Activated CD8-positive, alpha-beta T cell treated with anti-CD3 and anti-CD28 coated beads, Interleukin-2, amount 10 ng/mL, durations not matched to agents 7 days and 5 days (primary cell): ENCODE measurements at places on chromosomes 12 and 14. TPM values are rescaled to one million over a fixed set of nuclear protein-coding genes. Genes with fewer than 3 reads are reported as not detected.

- peaks cover 42% of the 10 kb centered on the region for H3K4me1 ChIP-seq
- peak overlapping the region; percentile 92 for H3K4me3 ChIP-seq
- H3K27me3 ChIP-seq: no peaks in the 10 kb centered on the region
Measured at GRCh38 chr12:49061157-49061650, 610 bp upstream of the KMT2D start.

CIROP gene
- not detected for total RNA-seq

OLR1 gene
- not detected for total RNA-seq

DNA sequence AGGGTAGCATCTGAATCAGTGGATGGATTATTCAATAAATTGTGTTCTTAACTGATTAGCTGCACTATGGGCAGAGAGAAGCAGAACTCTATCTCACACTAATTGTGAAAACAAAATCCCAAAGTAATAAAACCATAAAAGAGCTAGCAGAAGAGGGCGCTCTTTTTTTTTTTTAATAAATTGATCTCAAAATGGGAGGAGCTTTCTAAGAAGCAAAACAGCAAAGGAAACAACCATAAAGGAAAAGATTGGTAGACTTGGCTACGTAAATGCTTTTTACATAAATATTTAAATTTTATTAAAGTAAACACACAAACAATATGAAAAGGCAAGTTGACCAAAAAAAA is 1.5 kb upstream of the TM7SF3 start:
- peaks cover 13% of the 10 kb centered on the region for H3K36me3 ChIP-seq
- peak overlapping the region; percentile 93 for H3K4me3 ChIP-seq
- no peaks in the 10 kb centered on the region for H3K27me3 ChIP-seq
- H3K4me1 ChIP-seq: peaks cover 45% of the 10 kb centered on the region
- H3K27ac ChIP-seq: peak overlapping the region; percentile 90
- DNase-seq: no peak

DNA sequence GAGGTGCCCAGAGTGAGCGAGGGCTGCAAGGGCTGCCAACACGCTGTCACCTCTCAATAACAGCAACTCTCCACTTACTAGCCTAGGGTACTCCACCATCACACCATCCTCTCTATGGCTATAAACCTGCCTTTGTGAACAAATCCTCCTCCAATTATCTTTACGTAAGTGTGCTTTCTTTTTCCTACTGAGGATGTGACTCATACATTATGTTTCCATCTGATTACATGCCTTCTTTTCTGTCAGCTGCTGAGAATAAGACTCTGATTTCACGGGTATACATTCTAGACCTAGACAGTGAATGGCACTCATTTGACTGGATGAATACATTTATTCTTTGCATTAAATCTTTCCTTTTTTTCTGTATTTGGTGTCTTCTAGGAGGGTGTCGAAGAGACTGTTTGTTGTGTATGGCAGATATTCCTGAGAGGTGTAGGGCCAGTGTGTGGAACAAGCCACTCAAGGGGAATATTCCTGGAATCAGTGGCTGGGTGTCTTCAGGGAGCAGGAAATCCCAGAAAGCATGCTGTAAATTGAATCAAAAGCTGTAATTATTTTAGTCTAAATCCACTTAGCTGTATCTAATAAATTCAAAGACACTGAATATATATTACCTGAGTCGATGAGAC is 327.3 kb upstream of the TMTC1 start:
- DNase-seq: no peak
- H3K4me1 ChIP-seq: no peaks in the 10 kb centered on the region
- no peak overlapping the region for H3K4me3 ChIP-seq
- no peaks in the 10 kb centered on the region for H3K36me3 ChIP-seq

- no peaks in the 10 kb centered on the region for H3K36me3 ChIP-seq
- H3K4me3 ChIP-seq: no peak overlapping the region
- no peak overlapping the region for H3K27ac ChIP-seq
- peaks cover 3% of the 10 kb centered on the region for H3K27me3 ChIP-seq
Measured at GRCh38 chr12:89821896-89822295, 113.3 kb upstream of the ATP2B1 start.

- no peak overlapping the region for H3K4me3 ChIP-seq
- peaks cover 4% of the 10 kb centered on the region for H3K4me1 ChIP-seq
- peaks cover 20% of the 10 kb centered on the region for H3K27me3 ChIP-seq
- H3K27ac ChIP-seq: no peak overlapping the region
Measured at GRCh38 chr14:105938055-105938863, 411.9 kb downstream of the TMEM121 start.

DNA sequence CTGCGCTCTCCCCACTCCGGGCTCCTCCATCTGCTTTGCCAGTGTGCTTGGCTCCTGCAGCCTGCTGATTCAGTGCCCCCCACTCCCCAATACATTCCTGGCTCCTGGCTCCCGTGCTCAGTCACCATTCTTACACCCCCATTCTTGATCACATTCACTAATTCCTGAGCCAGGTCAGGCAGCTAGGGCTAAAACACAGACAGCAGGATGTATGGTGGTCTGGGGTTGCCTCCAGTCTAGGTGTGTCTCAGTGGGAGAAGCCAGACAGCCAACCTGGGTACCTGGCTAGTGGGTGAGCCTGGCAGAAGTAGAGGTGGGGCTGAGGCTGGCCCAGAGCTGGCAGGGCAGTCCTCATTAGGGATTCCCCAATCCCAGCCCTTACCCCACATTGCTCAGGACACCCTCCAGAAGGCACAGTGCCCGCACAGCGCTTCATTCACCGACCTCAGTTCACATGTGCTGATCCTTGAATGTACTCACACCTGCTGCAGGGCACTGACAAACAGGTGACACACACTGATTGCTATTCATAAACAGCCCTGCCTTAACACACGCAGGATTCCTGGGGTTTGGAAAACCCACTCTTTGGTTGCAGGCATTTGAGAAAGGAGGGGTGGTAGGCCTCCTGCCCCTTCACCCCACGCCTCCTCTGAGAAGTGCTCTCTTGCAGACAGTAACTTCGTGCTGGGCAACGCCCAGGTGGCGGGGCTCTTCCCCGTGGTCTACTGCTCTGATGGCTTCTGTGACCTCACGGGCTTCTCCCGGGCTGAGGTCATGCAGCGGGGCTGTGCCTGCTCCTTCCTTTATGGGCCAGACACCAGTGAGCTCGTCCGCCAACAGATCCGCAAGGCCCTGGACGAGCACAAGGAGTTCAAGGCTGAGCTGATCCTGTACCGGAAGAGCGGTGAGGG is 1.7 kb downstream of the KCNH3 start:
- no peak for DNase-seq
- H3K27ac ChIP-seq: no peak overlapping the region
- peaks cover 40% of the 10 kb centered on the region for H3K4me1 ChIP-seq

POTEG gene
- not detected for total RNA-seq

TCL1B gene
- not detected for total RNA-seq

- no peak for DNase-seq
- no peak overlapping the region for H3K4me3 ChIP-seq
- H3K27me3 ChIP-seq: no peaks in the 10 kb centered on the region
- H3K36me3 ChIP-seq: no peaks in the 10 kb centered on the region
Measured at GRCh38 chr12:40999210-40999609, 188.9 kb upstream of the PDZRN4 start.

DNA sequence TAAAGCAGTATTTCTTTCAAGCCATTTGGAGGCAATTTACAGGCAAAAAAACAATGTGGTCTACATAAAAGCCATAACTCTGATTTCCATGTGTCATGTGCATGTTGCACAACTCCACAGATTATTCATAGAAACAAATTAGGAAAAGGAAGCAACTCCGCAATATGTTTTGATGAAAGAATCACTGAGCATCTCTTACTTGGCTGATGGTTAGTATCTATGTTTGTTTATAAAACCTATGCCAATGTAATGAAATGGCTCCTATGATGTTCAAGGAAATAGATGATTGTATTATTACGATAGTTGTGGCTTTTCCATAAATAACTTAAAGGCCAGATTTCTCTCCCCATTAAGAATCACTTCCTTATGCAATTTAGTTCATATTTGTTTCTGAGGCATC is 373.7 kb downstream of the CCDC91 start:
- H3K4me1 ChIP-seq: no peaks in the 10 kb centered on the region
- H3K27me3 ChIP-seq: no peaks in the 10 kb centered on the region
- DNase-seq: no peak
- peaks cover 2% of the 10 kb centered on the region for H3K36me3 ChIP-seq

- H3K27ac ChIP-seq: no peak overlapping the region
- peaks cover 17% of the 10 kb centered on the region for H3K4me1 ChIP-seq
- H3K36me3 ChIP-seq: peaks cover 63% of the 10 kb centered on the region
- DNase-seq: peak; percentile 39
Measured at GRCh38 chr12:57276935-57277563, 26.1 kb upstream of the STAC3 start.

SMIM41 gene
- not detected for total RNA-seq

GRCh38 chr12:71655495-71655894 is 8.2 kb downstream of the ZFC3H1 start:
- no peaks in the 10 kb centered on the region for H3K27me3 ChIP-seq
- no peak overlapping the region for H3K27ac ChIP-seq
- H3K4me1 ChIP-seq: peaks cover 41% of the 10 kb centered on the region
- peaks cover 29% of the 10 kb centered on the region for H3K36me3 ChIP-seq
- DNase-seq: no peak

ZC2HC1C gene
- total RNA-seq: 1.4 TPM
